Vagina (tissue), 2 donors: ENCODE measurements at places on chromosomes 4 and X.

DNA sequence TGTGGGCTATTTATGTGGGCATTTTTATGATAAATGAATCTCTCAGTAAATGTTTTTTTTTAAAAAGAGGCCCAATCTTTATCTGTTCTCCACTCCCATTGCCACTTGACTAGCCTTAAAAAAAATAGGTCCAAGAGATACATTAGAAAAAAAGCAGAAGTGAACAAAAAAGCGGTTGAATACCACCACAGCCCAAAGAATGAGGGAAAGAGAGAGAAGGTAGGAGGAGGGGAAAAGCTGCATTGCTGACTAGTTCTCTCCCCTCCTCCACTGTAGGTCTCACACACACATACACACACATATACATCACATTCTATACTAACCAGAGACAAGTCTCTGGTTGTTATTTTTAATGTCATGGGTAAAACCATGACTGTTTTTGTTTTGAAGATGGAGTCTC is 95.8 kb upstream of the IL13RA1 start:
- H3K27me3 ChIP-seq: no peaks in the 10 kb centered on the region
- no peak overlapping the region for H3K4me3 ChIP-seq
- DNase-seq: no peak
- H3K27ac ChIP-seq: no peak overlapping the region

DNA sequence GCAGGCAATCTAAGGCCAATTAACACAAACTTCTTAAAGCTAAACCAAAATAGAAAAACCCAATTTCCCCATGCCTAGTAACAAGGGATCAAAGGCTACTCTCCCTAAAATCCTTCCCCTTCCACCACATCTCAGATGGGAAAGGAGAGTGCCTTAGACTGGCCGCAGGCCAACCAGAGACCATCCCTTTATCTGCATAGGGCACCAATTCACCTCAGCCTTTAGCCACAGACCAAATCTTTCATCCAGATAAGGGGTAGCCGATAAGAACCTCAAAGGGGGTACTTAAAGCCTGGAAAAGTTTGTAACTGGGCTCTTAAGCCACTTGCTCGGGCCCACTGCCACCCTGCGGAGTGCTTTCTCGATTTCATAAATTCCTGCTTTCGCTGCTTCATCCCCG is 68.3 kb downstream of the TEX13C start:
- H3K36me3 ChIP-seq: no peaks in the 10 kb centered on the region
- no peak for DNase-seq
- no peaks in the 10 kb centered on the region for H3K27me3 ChIP-seq
- no peak overlapping the region for H3K27ac ChIP-seq

GRCh38 chr4:15550491-15550890 is 80.8 kb downstream of the CC2D2A start:
- no peaks in the 10 kb centered on the region for H3K4me1 ChIP-seq
- no peak overlapping the region for H3K27ac ChIP-seq
- DNase-seq: no peak

DNA sequence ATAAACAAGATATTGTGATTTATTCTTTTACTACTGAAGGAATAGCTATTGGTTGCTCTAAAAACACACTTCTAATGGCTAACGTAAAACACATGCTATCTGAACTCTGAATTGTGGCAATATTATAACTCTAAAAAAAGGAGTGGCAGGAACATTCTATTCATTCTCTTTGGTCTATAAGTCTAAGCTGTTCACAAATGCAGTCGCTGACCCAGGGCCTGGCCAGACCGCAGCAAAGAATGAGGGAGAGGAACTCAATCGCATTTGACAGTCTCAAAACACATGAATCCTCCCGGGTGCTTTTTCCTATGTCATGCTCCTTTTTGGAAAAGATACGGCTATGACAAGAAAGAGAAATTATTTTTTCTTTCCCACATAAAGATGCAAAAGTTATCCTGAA is 651.6 kb upstream of the PITX2 start:
- H3K27ac ChIP-seq: no peak overlapping the region
- H3K36me3 ChIP-seq: no peaks in the 10 kb centered on the region
- no peaks in the 10 kb centered on the region for H3K4me1 ChIP-seq
- no peak for DNase-seq

- no peak overlapping the region for H3K27ac ChIP-seq
- H3K4me3 ChIP-seq: no peak overlapping the region
- no peaks in the 10 kb centered on the region for H3K4me1 ChIP-seq
Measured at GRCh38 chrX:132837126-132837525, 121.3 kb downstream of the HS6ST2 start.

DNA sequence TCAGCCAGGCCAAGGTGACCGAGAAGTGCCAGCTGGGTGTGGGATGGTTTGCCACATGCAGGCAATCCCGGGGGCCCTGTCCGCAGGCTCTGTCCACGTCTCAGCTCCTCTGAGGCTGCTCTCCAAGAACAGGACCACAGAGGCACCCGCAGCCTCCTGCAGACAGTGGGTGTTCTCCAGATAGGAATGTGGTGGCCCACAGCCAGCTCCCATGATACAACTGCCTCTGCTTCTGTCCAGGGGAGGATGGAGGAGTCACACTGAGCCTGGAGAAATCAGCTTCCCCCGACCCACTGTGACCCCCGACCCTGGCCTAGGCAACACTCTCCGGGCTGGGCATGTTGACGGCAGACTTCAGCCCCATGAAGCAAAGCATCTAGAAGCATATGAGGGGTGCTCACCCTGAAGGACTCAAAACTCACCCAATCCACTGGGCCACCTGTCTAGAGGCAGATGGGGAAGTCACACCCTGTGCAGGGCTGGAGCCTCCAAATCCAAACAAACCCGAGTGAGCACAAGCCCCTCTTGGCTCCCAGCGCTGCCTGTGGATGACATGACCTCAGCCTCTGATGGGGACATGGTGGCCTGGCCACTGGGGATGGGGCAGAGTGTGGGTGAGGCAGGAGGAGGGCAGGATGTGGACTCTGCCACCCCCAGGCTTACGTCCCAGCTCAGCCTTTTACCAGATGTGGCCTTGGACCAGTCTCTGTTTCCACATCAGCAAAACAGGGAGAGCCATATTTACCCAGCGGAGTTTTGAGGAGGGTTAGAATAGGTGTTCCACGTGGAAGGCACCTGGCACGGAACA is 102.3 kb downstream of the PSAPL1 start:
- H3K4me1 ChIP-seq: peaks cover 47% of the 10 kb centered on the region
- H3K27me3 ChIP-seq: no peaks in the 10 kb centered on the region

GRCh38 chr4:146960634-146961033 is 15.0 kb upstream of the TTC29 start:
- no peak overlapping the region for H3K27ac ChIP-seq
- no peak for DNase-seq
- no peaks in the 10 kb centered on the region for H3K27me3 ChIP-seq
- H3K36me3 ChIP-seq: no peaks in the 10 kb centered on the region
- H3K4me3 ChIP-seq: no peak overlapping the region
- no peaks in the 10 kb centered on the region for H3K4me1 ChIP-seq

GRCh38 chr4:159374749-159375530 is 272.1 kb downstream of the RAPGEF2 start:
- H3K27ac ChIP-seq: no peak overlapping the region
- H3K4me3 ChIP-seq: no peak overlapping the region
- no peaks in the 10 kb centered on the region for H3K27me3 ChIP-seq
- no peaks in the 10 kb centered on the region for H3K36me3 ChIP-seq

DNA sequence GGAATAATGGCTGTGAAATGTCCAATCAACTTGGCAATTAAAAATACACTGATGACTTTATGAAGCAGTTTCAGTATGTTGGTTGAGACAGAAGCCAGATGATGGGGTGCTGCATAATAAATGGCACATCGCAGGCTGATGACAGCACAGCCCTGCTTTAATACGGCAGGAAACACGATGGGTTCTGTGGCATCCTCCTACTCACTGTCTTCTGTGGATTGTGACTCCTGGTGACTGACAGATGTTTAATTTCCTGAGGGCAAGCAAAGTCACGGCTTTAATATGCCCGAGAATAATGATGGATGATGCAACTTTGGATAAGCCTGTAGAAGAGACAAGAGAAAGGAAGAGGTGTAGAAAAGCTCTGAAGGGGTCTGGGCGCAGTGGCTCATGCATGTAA is 295.4 kb downstream of the TRIML1 start:
- no peak overlapping the region for H3K4me3 ChIP-seq
- DNase-seq: no peak
- no peaks in the 10 kb centered on the region for H3K36me3 ChIP-seq
- H3K27ac ChIP-seq: no peak overlapping the region
- no peaks in the 10 kb centered on the region for H3K4me1 ChIP-seq
